ENCODE measurements at places on chromosomes 4 and X. TPM values are rescaled to one million over a fixed set of nuclear protein-coding genes. Genes with fewer than 3 reads are reported as not detected.

- H3K27me3 ChIP-seq: 0 out of 2 replicates have a peak, but pooled peaks cover 4% of the 10 kb centered on the region
- no peaks in the 10 kb centered on the region for H3K36me3 ChIP-seq
- no peak for DNase-seq
These were observed 116.1 kb downstream of the GASK1B start for GRCh38 chr4:158056689-158057245.

DNA sequence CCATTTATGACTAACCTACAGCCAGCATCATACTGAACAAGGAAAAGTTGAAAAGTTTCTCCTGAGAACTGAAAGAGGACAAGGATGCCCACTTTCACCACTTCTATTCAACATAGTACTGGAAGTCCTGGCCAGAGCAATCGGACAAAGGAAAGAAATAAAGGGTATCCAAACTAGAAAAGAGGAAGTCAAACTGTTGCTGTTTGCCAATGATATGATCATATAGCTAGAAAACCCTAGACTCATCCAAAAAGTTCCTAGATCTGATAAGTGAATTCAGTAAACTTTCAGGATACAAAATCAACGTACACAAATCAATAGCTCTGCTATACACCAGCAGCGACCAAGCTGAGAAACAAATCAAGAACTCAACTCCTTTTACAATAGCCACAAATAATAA lies 64.5 kb downstream of the CENPC start:
- H3K4me3 ChIP-seq: no peak overlapping the region
- no peak overlapping the region for H3K27ac ChIP-seq
- peaks cover 7% of the 10 kb centered on the region for H3K4me1 ChIP-seq
- no peaks in the 10 kb centered on the region for H3K27me3 ChIP-seq
- no peak for DNase-seq
- peaks cover 83% of the 10 kb centered on the region for H3K36me3 ChIP-seq

DNA sequence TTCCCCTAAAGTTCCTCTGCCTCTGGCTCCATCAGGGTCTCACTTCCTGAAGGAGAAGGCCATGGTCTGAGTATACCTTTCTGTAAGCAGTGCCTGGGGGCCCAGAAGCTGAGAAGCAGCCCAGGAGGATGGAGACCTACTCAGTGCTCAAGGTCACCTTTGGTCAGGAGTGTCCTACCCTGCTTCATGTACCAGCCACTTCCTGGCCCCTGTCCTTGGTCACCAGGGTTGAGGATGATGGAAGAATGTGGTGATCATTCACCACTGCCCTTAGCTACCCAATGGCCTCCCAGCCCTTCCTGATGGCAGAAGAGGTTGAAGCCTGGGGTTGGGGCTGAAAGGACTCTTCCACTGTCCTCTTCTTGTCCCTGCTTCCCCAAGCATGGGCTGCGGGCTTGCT lies 9.0 kb upstream of the MFAP3L start:
- H3K4me1 ChIP-seq: no peaks in the 10 kb centered on the region
- H3K27ac ChIP-seq: no peak overlapping the region

DNA sequence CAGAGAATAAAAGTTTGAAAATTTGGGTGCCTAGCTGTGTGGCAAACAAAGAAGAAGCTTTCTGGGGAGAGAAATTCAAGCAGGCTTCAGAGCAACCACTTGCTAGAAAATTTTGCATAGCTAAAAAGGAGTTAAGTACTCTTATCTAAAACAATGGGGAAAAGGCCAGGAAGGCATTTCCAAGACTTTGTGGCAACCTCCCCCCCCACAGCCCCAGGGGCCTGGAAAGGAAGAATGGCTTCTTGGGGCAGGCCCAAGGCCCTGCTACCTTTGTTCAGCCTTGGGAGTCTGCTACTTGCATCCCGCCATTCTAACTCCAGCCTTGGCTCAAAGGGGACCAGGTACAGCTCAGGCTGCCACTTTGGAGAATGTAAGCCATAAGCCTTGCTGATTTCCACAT lies 102.2 kb downstream of the PTCHD1 start:
- no peaks in the 10 kb centered on the region for H3K27me3 ChIP-seq
- no peaks in the 10 kb centered on the region for H3K36me3 ChIP-seq
- DNase-seq: no peak
- H3K4me3 ChIP-seq: no peak overlapping the region
- no peaks in the 10 kb centered on the region for H3K4me1 ChIP-seq

- no peaks in the 10 kb centered on the region for H3K27me3 ChIP-seq
- no peak for DNase-seq
- H3K36me3 ChIP-seq: no peaks in the 10 kb centered on the region
- no peak overlapping the region for H3K27ac ChIP-seq
These were observed 191.2 kb downstream of the RRAGB start for GRCh38 chrX:55908661-55909212.

- no peak for DNase-seq
- no peaks in the 10 kb centered on the region for H3K27me3 ChIP-seq
- H3K27ac ChIP-seq: no peak overlapping the region
- no peaks in the 10 kb centered on the region for H3K4me1 ChIP-seq
- no peak overlapping the region for H3K4me3 ChIP-seq
These were observed 13.1 kb downstream of the GPR82 start for GRCh38 chrX:41737065-41737464.

- H3K27me3 ChIP-seq: no peaks in the 10 kb centered on the region
- no peak overlapping the region for H3K4me3 ChIP-seq
- DNase-seq: no peak
- no peaks in the 10 kb centered on the region for H3K4me1 ChIP-seq
These were observed 119.2 kb upstream of the VCX3B start for GRCh38 chrX:8345473-8345872.

Gene GPC3
- 5.7 TPM for total RNA-seq

Gene NSUN7
- total RNA-seq: not detected

GRCh38 chrX:68732906-68733493 lies 85.5 kb downstream of the STARD8 start:
- no peaks in the 10 kb centered on the region for H3K36me3 ChIP-seq
- no peak overlapping the region for H3K27ac ChIP-seq
- DNase-seq: peak; percentile 8
- H3K4me1 ChIP-seq: no peaks in the 10 kb centered on the region
- H3K27me3 ChIP-seq: no peaks in the 10 kb centered on the region

Gene CTAG1A
- not detected for total RNA-seq
